ENCODE measurements at places on chromosomes 11 and 22.

- DNase-seq = no peak
Observed at GRCh38 chr11:119847853-119848252, 118.9 kb upstream of the NECTIN1 start.

DNA sequence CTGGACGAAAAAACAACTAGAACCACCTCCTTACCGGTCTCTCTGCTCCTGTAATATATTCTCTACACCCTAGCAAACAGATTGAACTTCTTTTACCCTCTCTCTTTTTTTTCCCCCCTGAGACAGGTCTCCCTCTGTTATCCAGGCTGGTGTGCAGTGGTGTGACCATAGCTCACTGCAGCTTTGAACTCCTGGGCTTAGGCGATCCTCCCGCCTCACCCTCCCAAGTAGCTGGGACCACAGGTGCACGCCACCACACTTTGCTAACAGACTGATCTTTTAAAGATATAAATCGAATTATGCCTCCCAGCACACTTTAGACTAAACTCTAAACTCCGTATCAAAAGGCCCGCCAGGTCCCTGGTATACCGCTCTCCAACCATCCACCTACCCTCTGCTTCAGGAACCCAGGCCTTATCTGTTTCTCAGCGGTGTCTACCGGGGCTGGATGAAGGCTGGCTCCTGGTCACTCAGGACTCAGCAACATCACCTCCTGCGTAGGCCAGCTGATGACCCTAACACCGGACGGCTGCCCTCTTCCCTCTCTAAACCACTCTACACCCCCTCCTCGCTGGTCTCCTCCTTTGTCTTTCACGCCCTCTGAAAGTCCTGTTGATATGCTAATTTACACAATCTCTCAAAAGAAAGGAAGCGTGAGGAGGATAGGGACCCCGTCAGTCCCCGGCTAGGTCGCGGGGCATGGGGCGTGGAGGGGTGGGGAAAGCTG lies 745 bp downstream of the C22orf39 start:
- DNase-seq = no peak

- DNase-seq = no peak
Observed at GRCh38 chr22:32545801-32546200, 71.2 kb downstream of the FBXO7 start.

DNA sequence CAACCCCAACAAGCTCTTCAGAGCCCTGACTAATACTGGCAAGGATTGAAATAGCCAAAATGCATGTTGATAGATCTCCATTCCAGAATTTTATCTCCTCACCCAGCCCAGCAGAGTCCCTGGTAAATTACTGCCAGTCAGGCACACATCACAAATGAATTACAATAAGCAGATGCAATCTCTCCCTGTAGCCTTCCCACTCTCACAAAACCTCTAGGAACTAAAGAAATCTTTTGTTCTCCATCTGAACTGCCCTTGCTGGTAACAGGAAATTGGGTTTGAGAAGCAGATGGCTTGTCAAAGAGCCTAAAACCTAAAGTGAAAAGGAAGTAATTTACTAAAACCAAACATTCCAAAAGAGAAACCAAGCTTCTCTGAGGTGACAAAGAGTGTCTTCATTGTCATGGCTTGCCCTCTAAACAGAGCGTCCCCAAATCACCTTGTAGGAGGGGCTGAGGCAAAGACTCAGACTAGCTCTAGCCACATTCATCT lies 59.5 kb downstream of the FAM168A start:
- no peak for DNase-seq

DNA sequence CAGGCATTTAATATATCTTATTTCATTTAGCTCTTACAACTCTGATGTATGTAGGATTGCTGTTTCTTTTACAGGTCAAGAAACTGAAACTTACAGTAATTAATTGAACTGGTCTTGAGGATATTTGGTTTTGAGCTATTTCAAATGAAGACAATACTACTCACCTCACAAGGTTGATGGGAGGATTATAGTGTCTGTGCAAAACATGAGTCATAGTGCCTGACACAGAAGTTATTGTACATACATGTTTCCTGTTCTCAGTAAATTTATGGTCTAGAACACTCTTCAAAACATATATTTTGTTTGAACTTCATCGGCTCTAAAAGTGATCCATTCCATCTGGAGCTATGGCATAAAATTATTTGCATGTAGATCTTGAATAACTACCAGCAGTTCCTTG lies 61.9 kb downstream of the CECR2 start:
- DNase-seq = no peak

- no peak for DNase-seq
Observed at GRCh38 chr11:107408762-107409211, 48.8 kb downstream of the CWF19L2 start.

GRCh38 chr22:21697021-21697771 lies 31.4 kb downstream of the PPIL2 start:
- DNase-seq = no peak

GRCh38 chr11:72773291-72773690 lies 20.6 kb downstream of the STARD10 start:
- peak; percentile 67 for DNase-seq

GRCh38 chr11:125359130-125359529 lies 136.9 kb downstream of the FEZ1 start:
- no peak for DNase-seq

DNA sequence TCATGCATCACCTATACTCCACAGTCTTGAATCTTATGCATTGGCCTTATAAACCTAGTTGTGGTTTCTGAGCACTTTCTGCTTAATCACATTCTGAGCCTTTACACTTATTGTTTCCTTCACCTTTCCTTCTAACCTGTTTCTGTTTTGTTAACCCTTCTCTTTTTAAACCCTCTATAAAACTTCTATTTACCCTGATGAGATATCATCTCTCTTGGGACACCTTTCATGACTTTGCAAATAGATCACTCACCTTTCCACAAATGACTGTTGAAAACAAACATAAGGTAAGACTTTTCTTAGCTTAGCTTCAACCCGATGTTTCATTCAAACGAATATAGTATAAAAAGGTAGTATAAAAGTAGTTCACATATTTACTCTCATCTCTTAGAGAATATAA lies 483.6 kb downstream of the FAM181B start:
- DNase-seq = no peak

DNA sequence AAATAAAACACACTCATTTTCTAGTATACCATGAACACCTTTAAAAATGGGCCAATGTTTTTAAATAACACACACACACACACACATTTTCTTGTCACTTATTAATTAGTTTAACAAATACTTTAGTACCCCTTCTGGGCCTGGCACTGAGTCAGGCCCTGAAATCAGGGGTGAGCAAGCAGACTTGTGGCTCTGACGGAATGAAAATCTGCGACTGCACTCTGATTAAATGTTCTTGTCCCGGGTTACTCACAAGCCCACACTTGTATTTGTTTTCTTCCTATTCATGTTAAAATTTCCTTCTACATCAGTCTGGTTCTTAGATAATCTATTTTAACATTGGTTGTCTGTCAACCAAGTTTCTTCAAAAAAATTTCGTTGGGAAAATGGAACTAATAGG lies 43.0 kb upstream of the PDGFD start:
- DNase-seq = no peak

DNA sequence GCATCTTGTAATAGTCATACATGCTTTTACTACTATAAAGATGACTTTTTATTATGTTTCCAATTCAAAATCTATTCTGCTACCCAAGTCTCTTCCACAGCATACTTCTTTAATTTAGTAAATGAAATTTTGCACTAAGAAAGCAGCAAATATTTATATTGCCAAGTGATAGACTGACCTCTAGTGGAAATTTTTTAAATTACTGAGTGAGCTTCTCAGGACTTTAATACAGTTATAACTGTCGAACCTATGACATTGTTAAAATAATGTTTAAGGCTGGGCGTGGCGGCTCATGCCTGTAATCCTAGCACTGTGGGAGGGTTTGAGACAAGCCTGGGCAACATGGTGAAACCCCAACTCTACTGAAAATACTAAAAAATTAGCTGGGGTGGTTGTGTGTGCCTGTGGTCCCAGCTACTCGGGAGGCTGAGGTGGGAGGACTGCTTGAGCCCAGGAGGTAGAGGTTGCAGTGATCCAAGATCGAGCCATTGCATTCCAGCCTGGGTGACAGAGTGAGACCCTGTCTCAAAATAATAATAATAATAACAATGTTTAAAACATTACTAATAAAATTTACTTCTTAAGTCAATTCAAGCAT lies 27.3 kb downstream of the STK33 start:
- DNase-seq = no peak

- no peak for DNase-seq
Observed at GRCh38 chr11:69242266-69242920, 51.6 kb upstream of the MYEOV start.

DNA sequence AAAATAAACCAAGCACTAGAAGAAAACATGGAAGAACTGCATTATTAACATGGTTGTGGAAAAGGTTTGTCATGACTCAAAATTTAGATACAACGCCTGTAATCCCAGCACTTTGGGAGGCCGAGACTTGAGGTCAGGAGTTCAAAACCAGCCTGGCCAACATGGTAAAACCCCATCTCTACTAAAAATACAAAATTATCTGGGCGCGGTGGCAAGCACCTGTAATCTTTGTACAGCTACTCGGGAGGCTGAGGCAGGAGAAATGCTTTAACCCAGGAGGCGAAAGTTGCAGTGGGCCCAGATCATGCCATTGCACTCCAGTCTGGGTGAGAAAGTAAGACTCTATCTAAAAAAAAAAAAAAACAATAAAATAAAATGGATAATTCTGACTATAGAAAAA lies 23.7 kb downstream of the GNB1L start:
- no peak for DNase-seq

- DNase-seq = no peak
Observed at GRCh38 chr11:117900121-117900648, 23.7 kb upstream of the FXYD6 start.

DNA sequence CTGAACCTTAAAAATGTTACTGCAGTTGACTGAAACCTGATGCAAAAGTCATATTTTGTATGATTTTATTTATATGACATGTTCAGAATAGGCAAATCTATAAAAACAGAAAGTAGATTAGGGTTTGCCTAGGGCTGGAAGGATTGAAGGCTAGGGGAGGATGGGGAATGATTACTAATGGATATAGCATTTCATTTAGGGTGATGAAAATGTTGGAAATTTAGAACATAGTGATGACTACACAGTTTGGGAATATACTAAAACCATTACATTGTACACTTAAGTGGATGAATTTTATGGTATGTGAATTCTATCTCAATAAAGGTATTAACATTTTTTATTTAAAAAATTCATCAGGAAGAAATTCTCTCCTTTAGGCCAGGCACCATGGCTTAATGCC lies 22.9 kb upstream of the PAFAH1B2 start:
- DNase-seq = no peak

DNA sequence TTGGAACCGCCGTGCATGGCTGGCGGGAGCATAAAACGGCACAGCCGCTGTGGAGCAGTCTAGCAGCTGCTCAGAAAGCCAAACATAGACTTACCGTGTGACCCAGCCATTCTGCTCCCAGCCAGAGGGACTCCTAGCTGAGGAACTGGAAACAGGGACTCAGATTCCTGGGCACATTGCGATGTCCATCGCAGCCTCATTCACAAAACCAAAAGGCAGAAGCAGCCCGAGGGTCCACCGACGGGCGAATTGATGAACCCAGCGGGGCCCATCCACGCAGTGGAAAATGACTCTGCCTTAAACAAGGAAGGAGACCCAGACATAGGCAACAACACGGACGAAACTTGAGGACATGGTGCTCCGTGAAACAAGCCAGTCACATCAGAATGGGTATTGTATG lies 5.7 kb upstream of the MUC5B start:
- no peak for DNase-seq

DNA sequence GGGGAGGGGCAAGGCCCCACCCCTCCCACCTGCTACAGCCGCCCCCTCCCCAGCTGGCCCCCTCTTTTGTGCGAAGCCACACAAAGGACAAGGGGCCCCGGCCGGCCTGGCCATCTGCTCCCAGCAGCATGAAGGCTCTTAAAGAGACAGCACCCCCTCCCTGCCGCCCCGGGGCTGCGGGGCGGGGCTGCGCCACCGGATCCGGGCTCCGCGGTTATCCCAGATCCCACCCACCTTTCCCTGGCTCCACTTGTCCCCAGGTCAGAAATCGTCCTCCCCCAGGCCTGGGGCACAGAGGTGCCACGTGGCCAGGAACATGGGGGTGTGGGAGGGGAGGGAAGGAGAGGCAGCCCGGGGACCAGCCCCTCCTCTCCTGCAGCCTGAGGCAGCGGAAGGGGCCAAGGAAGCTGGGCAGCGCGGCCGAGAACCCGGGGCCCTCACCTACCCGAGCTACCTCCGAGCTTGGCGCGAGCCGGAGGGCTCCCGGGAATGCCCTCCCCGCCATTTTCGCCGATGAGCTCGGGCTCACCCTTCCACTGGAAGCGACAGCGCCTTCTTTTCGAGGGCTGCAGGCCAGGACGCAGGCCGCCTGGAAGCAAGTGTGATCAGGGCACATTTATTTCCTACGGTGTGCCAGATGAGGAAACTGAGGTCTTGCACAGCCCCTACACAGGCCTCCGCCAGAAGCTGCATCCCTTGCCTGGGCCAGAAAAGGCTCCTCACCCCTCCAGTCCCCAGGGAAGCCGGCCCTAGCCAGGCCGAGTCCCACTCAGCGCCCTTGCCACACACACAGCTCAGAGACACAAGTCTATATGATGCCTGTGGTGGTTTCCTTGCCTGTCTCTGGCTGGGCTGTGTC lies 2.5 kb upstream of the RCOR2 start:
- DNase-seq = no peak

GRCh38 chr11:8913961-8914660 lies 3.1 kb downstream of the AKIP1 start:
- no peak for DNase-seq

DNA sequence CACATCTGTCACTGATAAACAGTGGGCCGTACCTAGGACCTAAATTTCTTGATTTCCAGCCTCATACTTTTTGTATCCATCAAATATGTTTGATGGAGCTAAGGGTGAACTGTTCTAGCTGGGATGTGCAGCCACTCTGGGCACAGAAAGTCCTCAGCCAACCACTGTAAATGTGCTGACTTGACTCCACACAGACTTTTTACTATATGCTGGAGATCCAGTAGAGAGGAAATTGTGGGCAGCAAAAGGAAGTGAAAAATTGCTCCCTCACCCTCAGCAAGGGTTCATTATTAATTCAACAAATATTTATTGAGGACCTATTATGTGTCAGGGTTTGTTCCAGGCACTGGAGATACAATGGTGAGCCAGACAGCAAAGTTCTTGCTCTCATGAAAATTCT lies 54.2 kb upstream of the AMPD3 start:
- no peak for DNase-seq

DNA sequence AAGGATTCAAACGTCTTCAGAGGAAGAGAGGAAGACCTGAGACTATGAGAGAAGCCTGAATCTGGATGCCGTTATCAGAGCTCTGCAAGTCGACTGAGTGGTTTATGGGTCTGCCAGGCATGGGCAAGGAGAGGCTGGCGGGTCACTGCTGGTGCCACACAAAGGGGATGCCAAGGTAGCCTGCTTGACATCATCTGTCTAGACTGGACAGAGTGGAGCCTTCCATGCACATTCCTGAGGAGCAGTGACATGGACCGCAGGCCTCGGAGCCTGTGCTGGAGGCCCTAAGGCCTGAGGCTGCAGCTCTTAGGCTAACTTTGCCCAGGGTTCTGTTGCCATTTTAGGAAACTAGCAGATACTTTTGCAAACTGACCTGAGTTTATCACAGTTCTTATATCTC lies 127.4 kb downstream of the WT1 start:
- no peak for DNase-seq

GRCh38 chr11:105357764-105358163 lies 218.2 kb upstream of the CARD18 start:
- no peak for DNase-seq

GRCh38 chr11:23364076-23364475 lies 503.8 kb upstream of the CCDC179 start:
- no peak for DNase-seq
